Stimulated activated CD8-positive, alpha-beta memory T cell treated with anti-CD3 and anti-CD28 coated beads, Interleukin-15, amount 100 ng/mL, for 24 hours (primary cell): ENCODE measurements at places on chromosomes 12 and 14.

GRCh38 chr12:114996382-114996781, 312.4 kb upstream of the TBX3 start:
- no peak for DNase-seq

GRCh38 chr14:91919814-91920213, 27.7 kb downstream of the FBLN5 start:
- DNase-seq, result no peak

GRCh38 chr12:56115329-56115728, 1.1 kb upstream of the RPL41 start:
- DNase-seq, result no peak

DNA sequence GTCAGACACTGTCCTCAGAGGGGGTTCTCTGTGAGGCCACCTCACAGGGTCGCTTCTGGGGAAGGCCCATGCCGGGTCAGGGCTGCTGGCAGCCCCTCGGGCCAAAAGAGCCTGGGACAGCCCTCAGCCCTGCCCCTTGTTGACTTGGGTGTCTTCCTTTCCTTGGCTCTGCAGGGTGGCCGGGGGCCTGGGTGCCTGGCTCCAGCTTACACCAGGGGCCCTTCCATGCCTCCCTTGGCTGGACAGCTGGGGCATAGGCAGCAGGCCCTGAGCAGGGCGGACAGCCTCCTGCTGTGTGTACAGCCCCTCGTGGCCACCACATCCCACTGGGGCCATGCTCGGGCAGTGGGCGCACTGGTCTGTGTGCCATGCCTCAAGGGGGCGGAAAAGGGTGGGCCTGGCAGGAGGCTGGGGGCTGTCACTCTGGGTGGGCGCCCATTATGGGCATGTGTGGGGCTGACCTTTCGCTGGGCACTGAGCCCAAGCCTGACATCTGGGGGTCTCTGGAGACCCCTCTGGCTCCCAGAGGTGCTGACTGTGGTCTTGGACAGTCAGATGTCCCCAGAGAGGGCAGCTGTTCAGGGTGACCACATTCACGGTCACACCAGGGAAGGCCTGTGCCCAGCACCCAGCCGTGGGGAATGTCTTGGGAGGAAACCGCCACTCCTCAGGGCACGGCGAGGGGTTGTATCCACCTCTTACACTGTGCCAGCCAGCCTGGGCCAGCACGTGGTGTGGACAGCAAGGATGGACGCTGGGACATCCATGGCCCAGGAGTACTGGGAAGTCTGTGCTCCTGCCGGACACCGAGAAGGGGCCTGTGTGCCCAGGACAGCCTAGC, 313.3 kb downstream of the TMEM121 start:
- DNase-seq, result no peak

- no peak for DNase-seq
These were observed 378.7 kb downstream of the PRKD1 start for GRCh38 chr14:29548948-29549370.

DNA sequence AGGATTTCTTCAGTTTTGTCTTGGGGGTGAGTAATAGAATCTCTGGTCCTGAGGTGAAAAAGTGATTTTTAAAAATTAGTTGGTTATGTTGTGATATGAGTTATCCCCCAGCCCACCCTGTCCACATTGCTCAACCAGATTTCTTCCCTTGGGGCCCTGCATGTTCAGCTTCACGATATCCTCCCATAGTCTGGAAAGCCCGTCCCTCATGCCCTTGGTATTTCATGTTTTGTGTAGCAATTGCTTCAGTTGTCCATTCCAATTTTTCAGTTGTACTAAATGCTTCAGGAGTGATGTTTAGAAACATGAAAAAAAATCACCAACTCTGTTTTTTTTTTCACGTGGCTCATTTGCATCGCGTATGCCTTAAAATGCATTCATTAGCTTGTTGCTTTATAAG, 17.5 kb upstream of the BICD1 start:
- DNase-seq, result no peak

- DNase-seq, result no peak
These were observed 54.2 kb downstream of the PTPRQ start for GRCh38 chr12:80498059-80498728.

DNA sequence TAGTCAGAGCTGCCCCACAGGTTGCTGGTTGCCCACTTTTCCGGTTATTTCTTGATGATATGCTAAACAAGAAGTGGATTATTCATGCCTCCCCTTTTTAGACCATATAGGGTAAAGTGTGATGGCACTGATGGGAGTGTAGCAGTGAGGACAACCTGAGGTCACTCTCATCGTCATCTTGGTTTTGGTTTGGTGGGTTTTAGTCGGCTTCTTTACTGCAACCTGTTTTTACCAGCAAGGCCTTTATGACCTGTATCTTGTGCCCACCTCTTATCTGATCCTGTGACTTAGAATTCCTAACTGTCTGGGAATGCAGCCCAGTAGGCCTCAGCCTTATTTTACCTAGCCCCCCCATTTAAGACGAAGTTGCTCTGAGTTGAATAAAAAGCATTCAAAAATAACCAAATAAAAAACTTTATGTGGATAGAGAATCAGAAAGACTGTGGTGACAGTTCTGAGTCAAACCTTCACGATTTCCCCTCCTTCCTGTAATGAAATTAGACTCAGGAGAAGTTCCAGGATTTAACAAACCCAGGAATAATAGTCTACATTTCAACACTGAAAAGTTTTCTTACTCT, 144.2 kb downstream of the PAWR start:
- no peak for DNase-seq

GRCh38 chr12:27064397-27065342, 17.7 kb downstream of the C12orf71 start:
- DNase-seq, result no peak

GRCh38 chr14:103528146-103528586, 830 bp upstream of the TRMT61A start:
- DNase-seq, result no peak

DNA sequence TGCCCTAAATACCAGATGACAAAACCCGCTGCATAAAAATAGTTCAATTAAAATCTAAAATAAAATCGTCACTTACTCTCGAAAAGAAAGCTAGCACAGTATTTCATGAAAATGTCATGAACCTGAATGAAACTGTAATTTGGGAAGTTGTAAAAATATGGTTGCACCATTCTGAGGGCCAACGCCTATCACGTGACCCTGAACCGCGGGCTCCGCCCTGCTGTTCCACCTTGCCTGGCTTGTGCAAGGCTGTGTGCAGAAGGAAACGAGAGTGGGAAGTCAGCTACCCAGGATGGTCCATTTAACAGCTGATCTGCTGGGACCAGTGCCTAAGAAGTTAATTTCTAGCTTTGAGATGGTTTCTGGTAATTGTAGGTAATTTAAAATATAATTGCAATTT, 91.7 kb upstream of the BMP4 start:
- DNase-seq, result no peak
